ENCODE measurements at places on chromosomes 2 and 18.

GRCh38 chr2:199100326-199101110 is 357.2 kb downstream of the SATB2 start:
- no peak for DNase-seq

DNA sequence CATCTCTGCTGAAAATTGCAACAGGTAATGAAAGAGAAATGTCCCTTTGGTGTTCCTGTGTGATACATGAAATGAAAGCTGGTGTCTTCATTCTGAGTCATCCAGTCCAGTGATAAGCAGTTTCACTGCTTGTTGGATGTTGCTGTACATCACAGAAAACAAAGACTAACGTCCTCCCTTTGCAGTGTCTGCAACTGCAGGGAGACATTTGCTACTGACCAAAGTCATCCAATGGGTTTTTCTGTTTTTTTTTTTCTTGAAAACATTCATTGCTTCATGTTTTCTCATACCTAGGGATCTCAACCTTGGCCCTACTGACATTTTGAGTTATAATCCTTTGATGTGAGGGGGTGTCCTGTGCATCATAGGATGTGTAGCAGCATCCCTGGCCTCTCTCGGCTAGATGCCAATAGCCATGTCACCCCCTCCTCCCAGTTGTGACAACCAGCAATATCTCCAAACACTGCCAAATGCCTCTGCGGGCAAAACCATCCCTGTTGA is 63.6 kb upstream of the FZD5 start:
- DNase-seq, result peak; percentile 74

- DNase-seq, result no peak
Measured at GRCh38 chr2:58429014-58429875, 188.1 kb upstream of the FANCL start.

DNA sequence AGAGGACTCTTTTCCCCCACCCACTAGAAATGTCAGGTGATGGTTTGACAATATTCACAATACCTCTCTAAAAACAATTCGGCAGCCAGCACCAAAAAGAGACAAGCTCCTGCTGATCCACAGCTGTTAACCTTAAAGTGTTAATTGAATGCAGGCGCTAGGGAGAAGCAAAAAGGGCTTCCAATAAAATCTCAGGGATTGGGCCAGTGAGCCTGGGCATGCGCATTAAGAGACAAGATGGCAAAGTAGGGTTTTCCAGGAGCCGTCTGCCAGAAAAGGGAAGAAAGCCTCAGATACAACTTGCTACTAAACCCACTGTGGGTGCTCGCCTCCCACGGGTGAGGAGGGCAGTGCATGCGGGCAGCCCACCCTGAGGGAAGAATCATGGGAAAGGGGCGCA is 98.8 kb downstream of the HS6ST1 start:
- DNase-seq, result no peak

DNA sequence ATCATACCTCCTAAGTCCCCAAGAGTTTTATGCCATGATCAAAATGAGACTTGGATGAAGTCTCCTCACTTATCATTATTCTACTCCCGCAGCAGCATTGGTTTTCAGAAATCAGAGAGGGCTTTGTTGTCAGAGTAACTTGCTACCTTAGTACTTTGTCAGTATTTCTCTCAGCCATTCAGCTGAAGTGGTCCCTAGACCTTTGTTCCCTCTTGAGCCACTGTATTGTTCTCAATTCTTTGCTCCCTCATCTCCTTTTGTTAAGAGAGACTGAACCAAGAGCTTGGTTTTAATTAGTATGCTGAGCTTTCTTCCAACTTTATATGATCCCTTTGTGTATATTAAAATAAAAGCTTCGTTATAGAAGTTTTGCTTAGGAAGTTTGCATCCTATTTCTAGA is 133.4 kb downstream of the DOCK10 start:
- DNase-seq, result no peak

DNA sequence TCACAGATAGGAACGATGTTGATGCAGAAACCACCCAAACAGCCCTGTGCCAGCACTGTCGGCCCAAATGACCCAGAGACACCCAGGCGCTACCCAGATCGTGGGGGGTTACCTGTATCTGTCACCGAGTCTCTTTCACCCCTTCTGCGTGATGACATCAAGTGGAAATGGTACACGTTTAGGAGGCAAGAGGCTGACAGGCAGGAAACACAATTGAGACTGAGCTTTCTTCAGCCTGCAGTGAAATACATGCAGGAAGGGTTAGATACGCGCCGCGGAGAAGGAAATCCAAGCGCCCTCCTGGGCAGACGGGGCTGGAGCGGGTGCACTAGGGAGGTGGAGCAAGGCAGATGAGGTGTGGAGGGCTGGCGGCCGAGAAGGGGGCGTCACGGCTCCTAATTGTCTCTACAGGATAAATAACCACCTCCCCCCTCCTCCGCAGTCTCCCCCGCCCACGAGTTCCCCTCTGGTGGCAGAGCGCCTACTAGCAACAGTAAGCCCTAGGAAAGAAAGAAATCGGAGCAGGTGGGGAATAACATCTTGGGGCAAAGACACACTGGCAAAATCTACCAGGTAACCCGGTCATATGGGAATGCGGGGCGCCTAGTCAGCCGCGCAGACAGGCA is at the start of gene RNF152:
RNF152 (minus strand) TSS at position 325 of the 626 bp plus-strand sequence. CDS start 76,544 bp downstream, outside the sequence.
- DNase-seq, result no peak

- no peak for DNase-seq
Measured at GRCh38 chr2:146305164-146305563, 1539.7 kb upstream of the ACVR2A start.

GRCh38 chr2:23545396-23545795 is 160.4 kb downstream of the KLHL29 start:
- DNase-seq, result no peak

Data from GM13977 (cell line).